Activated T-cell treated with anti-CD3 and anti-CD28 coated beads, Interleukin-2, amount 50 U/mL, for 48 hours (primary cell): ENCODE measurements at places on chromosomes 1 and 21.

DNA sequence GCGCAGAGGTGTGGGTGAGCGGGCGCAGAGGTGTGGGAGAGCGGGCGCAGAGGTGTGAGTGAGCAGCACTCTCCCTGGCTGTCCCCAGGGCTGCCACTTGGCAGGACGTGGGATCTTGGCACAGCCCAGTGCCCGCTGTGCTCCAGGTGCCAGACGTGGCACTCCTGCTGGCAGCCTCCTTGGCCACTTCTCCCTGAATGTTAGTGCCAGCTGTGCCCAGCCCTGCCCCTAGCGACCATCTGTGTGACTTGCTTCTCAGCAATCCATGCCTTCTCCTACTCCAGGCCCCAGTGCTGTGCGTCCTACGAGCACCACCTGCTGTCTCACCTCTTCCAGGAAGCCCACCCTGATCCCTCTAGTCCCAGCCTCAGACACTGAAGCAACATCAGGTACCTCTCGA, 30.5 kb downstream of the KRTAP10-1 start:
- peak; percentile 22 for DNase-seq

GRCh38 chr1:45887156-45887842, 83.9 kb downstream of the MAST2 start:
- DNase-seq, result no peak

- no peak for DNase-seq
Observed at GRCh38 chr1:29689372-29690030, 453.2 kb downstream of the PTPRU start.

- DNase-seq, result no peak
Observed at GRCh38 chr1:50109647-50110075, 941 bp downstream of the ELAVL4 start.

DNA sequence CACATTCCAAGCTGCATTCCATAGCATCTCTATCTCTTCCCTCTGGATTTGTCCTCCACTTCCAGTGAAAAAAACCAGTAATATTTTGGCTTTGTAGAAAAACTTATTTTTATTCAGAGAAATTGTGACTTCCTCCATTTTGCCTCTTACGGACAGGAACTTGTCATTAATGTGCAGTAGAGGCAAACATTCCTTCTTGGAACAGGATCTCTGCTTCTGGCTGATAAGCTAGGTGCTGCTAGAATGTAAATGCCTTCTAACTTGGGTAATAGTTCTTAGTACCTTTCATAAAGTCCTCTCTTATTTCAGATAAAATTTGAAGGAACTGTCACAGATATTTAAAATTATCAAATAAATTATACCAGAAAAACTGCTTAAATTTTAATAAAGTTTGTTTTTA, 707.8 kb downstream of the USP25 start:
- DNase-seq, result no peak
